Renal cortex interstitium (tissue), 15 donors: ENCODE measurements at places on chromosomes 3 and 15. TPM values are rescaled to one million over a fixed set of nuclear protein-coding genes. Genes with fewer than 3 reads are reported as not detected.

GRCh38 chr15:74642734-74643664, 27.4 kb downstream of the CLK3 start:
- DNase-seq: no peak

Gene PAK6
- polyA plus RNA-seq: 6.1 TPM

GRCh38 chr3:65864357-65864904, 174.3 kb downstream of the MAGI1 start:
- DNase-seq: no peak

DNA sequence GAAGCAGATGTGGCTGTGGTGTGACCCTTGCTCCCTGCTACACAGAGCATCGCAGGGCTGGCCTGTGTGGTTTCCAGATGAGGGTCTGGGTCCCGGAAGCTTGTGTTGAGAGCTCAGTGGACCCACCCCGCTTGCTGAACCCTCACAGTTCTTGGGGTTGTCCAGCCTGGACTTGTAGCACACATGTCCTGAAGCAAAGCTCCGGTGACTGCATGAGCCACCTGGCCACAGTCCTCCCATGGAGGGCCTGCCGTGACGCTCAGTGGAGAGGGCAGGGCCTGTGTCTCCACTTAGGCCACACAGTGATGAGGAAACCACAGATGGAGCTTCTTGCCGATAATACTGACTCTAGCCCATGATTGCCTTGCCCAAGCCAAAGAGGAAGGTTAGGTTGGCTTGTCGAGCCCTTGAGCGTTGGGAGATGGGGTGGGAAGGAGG, 62.6 kb downstream of the RGMA start:
- no peak for DNase-seq

DNA sequence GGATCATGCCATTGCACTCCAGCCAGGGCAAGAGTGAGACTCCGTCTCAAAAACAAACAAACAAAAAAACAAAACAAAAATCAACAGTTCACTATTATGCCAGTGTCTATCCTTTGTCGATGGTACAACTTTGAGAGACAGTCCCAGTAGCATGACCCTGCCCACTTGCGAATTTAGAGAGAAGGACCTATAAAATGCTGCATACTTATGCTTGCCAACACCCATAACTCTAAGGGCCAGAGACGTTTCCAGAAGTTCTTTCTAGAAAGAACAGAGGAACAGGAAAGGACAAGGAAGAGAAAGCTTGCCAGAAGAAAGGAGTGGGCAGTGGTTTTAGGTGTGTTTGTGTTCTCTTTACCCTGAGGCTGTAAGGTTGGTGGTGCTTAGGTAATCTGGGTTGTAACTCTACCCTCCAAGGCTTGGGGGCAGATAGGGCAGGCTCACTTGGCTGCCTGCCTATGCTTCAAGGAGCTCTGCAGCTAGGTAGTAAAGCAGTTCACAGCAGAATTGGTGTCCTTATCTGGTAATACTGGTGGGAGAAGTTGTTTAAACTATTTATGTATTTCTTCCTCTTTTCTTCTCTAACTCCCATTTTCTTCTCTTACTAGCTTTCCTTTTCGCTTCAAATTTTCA, 50.6 kb upstream of the SPPL2A start:
- no peak for DNase-seq

Gene MKRN3
- polyA plus RNA-seq: 1.6 TPM
